ENCODE measurements at places on chromosomes 4 and X. TPM values are rescaled to one million over a fixed set of nuclear protein-coding genes. Genes with fewer than 3 reads are reported as not detected.

The PGM2 gene
- 45.6 TPM for total RNA-seq

The ANK2 gene
- 27.4 TPM for total RNA-seq

DNA sequence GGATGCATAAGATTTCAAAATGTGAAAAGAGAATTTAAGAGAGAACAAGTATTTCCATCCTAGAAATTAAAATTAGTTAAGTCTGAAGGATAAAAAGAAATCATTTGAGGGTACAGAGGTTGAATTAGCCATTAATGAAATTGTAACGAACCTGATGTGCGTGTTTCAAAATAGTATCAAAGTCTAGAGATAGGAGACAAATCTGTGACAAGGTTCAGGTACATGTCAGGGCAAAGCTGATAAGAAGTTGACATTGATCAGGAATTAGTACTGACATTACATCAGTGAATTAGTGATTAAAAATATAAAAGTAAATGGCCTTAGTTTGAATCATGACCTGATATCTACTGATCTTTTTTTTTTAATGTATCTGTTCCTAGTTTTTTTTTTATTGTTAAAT lies 62.3 kb downstream of the UGT2B10 start:
- DNase-seq, result no peak

DNA sequence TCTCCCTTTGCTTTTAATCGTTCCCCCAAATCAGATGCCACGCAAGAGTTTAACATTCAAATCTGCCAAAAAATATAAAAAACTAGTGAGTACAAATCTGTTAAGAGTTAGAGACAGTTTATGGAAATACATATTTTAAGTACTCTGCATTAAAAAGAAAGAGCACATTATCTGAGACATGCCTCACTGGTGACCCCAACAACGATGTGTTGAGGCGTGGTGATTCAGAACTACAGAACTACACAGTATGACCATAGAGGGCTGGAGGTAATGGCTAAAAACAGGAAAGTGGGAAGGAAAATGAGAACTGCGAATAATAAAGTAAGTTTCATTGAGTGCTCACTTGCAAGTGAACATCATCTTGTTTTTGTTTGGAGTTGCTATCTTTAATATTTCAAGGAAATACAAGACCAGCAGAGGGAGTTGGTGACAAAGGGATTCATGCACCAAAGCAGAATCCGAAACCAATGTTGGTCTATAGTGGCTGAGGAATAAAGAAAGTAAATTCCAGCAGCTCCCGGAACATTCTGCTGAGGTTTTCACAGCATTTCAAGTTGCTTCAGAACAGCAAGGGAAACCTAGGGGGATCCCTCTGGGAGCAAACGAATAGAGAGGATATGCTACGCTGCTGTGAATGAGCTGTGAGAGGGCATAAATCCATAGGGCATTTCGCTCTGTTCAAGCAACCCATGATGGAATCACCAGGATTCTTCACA lies 92.2 kb downstream of the DCHS2 start:
- DNase-seq, result peak; percentile 26

Measured in uterus (tissue), 4 donors.